Forelimb muscle (tissue), 1 donor: ENCODE measurements at places on chromosomes 13 and 19. TPM values are rescaled to one million over a fixed set of nuclear protein-coding genes. Genes with fewer than 3 reads are reported as not detected.

GRCh38 chr19:4088975-4089374, 22.3 kb upstream of the ZBTB7A start:
- no peak for DNase-seq

- no peak for DNase-seq
These were observed 102.7 kb downstream of the ATP11A start for GRCh38 chr13:112792511-112792910.

DNA sequence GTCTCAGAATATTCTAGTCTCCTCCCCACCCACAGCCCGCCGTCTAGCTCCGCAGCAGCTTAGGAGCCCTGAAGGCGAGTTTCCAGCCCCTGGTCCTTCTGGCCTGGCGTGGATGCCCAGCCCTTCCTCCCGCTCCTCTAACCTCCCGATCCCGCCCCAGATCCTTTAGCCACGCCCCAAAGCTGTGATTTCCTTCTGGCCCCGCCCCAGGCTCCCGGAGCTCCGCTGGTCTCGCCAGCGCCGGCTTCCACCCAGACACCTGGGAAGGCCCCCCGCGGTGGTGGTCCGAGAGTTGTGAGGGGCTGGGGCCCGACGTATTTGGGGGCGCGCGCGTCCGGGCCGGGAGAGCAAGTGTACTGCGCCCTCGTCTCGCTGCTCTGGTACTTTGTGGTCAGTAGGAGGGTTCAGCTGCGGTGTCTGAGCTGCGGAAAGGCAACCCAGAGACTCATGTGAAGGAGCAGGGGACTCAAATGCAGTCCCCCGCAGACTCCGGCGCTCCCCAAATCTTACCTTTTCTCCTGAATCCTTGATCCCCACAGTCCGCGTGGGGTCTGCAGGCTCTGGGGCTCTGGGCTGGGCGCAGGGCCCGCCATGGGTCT, at the start of gene CGB7:
CGB7 (minus strand) TSS at position 114 of the 599 bp plus-strand sequence. CDS start 2,374 bp downstream, outside the sequence.
- no peak for DNase-seq

DNA sequence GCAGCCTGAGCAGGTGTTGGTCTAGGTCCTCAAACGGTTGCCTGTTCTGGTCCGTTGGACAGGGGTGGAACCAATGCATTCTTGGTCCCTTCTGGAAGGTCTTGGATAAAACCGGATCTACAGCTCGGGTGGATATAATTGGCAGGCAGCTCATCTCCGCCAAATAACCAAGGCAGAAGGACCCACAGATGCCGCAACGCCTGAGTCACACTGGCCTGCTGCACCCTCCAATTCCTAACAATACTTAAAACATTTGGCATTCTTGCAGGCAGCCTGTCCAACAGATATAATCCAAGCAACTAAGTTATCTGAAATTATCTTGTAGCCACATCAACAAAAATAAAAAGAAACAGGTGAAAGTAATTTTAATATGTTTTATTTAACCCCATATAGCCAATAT, 59.0 kb upstream of the FGF14 start:
- no peak for DNase-seq

GRCh38 chr13:25699600-25699999, 327.8 kb downstream of the ATP8A2 start:
- DNase-seq, result no peak

Gene NTF4
- 6.5 TPM for polyA plus RNA-seq

DNA sequence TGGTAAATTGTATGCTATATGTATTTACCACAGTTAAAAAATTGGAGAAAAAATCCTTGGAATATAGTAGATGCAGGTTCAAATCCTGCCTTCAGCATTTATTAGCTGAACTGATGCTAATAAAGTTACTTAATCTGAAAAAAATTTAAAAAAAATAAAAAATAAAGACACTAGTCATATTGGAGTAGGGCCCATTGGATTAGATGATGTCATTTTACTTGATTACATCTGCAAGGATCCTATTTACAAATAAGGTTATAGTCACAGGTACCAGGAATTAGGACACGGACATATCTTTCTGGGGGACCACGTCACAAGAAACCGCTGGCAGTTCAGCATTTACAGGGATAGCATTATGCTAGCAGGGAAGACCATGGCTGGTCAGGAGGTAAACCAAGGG, 6.2 kb downstream of the ZNF555 start:
- no peak for DNase-seq

Gene AZU1
- 1.7 TPM for polyA plus RNA-seq

Gene SACS
- 58.4 TPM for polyA plus RNA-seq

Gene ZNF763
- polyA plus RNA-seq, result 1.7 TPM

- DNase-seq, result no peak
These were observed 4.2 kb downstream of the TUBGCP3 start for GRCh38 chr13:112583592-112584277.
